ENCODE measurements at places on chromosomes 12 and 14.

GRCh38 chr12:30888241-30888640 is 38.3 kb upstream of the TSPAN11 start:
- no peak for DNase-seq

DNA sequence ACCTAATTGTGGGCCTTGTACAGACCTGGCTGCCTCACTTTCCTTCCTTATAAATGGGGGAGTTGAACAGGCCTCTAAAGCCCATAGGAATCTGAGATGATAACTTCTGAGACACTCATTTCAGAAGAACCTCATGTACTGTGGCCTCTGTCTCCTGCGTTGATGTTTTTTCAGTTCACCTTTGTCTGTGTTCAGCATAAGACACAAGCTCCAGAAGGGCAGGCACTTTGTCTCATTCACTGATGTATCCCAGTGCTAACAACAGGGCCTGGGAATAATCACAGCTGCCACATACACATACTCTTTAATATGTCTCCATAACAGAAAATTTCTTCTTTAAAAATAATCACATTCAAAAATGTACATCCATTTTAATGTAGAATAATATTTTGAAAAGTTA is 3.3 kb downstream of the FGD6 start:
- DNase-seq: no peak

GRCh38 chr12:90038289-90038688 is 329.7 kb upstream of the ATP2B1 start:
- no peak for DNase-seq

DNA sequence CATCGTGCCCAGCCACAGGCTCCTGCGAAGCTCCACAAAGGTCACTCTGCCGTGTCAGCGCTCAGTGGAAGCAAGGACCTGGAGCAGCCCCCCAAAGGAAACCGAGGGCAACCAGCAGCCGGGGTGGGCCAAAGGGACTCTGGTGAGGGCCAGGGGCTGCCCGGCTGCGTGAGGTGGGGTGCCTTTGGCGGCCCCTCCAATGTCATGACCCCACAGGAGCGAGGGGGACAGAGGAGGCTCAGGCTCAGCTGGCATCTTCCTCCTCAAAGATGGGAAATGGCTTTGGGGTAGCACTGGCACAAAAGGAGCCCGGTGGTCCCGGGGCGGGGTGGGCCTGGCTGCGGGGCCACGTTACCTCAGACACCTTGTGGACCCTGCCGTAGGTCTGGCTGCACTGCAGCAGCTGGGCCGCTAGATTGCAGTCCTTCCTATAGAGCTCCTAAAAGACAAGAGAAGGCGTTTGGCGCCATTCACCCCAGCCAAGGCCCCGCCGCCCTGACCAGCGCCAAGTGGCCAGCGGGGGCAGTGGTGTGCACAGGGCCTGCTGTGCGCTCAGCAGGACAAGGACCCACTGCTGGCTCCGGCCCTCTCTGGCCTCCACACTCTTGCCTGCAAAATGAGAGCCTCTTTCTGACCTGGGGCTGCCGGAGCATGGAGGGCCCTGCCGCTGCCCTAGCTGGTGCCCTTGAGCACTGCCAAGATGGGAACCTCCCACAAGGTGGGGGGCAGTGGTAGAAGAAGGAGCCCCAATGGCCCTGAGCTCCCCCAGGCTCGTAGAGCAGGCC is 46.9 kb downstream of the BEGAIN start:
- no peak for DNase-seq

DNA sequence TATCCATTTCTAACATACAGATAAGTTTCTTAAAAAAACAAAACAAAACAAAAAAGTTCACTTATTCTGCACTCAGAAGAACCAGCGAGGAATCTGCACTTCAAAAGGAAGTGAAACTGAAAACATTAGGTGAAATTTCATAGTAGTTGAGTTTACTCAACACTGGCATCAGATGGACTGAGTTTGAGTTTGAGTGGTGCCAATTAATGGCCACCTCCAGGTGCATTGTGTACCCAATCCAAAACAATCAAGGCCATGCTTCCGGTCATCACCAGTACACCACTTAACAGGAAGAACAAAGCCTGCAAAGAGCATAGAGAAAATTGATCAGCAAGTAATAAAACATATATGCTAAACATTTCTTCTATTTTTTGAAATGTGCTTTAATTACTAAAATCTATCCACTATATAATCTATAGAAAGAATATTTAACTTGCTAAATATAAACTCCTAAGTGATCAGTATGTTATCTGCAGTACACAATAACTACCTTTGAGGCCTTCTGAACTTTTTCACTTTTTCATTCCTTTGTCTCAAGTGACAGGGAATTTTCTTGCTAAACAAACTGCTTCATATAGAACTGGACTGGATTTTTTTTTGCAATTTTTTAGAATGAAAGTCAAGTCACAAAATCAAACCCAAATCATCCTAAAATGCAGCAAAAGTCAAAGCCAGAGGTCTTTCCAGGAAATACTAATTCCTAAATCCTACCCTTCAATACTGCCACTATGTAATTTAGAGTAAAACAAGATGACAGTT is 11.5 kb downstream of the SLC38A2 start:
- no peak for DNase-seq

DNA sequence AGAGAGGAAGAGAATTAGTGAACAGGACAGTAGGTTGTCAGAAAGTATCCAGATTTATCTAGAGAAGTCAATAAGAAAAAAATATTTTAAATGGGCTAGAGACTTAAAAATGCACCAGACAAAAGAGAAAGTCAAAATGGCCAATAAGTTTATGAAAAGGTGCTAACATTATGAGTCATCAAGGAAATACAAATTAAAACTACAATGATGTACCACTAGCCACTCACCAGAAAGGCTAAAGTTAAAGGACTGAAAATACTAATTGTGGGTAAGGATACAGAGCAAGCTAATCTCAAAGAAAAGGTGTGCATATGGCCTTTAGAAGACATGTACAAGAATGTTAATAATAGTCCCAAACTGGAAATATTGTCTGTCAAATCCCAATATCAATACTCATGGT is 37.7 kb downstream of the C12orf50 start:
- DNase-seq: no peak

DNA sequence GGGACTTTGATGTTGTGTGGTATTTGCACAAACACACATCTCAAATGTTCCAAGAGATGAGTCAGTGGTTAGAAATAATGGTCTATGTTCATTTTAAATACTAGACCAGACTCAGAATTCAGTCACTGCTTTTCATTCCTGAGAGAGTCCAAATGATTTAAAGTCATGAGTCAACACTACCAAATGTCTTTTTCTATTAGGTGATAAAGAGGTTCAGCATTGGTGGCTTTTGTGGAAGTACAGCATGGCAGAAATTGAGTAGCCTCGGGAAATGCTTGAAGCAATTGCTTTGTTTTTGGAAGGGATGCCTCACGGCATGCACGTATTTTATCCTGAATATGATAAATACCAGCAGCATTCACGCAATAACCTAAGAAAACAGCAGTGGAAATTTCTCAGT is 115.7 kb downstream of the DIO2 start:
- DNase-seq: no peak

GRCh38 chr14:67516676-67517075 is 16.4 kb upstream of the PLEKHH1 start:
- DNase-seq: no peak

GRCh38 chr14:102939820-102940561 is 17.5 kb downstream of the AMN start:
- no peak for DNase-seq

DNA sequence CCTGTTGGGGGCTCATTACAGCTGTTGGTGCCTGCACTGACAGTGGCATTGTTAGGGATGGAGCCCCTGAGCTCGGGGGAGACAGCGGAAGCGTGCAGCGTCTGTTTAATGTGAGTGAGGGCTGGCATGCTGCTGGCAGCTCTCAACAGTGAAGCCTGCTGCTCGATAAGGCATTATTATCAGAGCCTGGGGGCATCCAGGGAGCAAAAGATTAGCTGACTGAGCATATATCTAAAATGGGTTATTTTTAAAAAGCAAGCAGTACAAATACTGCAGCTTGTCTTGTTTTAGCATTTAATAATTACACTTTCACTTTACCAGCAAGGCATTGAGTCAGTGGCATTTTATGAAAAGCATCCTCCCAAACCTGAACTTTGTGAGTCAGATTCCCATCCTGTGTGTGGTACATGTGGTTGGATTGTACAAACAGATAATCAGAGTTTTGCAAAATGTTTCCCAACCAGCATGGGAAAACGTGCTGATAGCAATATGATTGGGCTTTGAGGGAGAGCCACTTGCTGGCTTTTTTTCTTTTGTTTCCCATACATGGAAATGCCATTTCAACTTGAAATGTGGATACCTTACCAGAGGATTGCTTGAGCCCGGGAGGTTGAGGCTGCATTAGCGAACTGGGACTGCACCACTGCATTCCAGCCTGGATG is 150.8 kb downstream of the PRKCH start:
- DNase-seq: peak; percentile 70

GRCh38 chr14:78297858-78298257 is 127.7 kb downstream of the NRXN3 start:
- DNase-seq: no peak

GRCh38 chr14:29461101-29461500 is 466.5 kb downstream of the PRKD1 start:
- no peak for DNase-seq

GRCh38 chr14:69468949-69469348 is 15.6 kb upstream of the PLEKHD1 start:
- no peak for DNase-seq

GRCh38 chr14:104395941-104396681 is 183.5 kb upstream of the C14orf180 start:
- DNase-seq: no peak

DNA sequence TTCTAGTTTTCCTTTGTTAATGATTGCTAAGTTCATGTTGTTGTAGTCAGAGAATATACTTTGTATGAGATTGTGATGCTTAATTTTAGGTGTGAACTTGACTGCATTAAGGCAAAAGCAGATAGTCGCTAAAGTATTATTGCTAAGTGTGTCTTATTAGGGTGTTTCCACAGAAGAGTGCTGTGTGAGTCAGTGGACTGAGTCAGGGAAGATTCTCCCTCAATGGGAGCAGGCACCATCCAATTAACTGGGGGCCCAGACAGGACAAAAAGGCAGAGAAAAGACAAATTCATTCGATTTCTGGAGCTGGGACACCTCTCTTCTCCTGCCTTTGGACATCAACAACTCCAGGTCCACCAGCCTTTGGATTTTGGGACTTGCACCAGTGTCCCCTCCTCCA is 48.5 kb downstream of the BAZ1A start:
- DNase-seq: no peak

GRCh38 chr14:94038510-94038909 is 12.4 kb downstream of the OTUB2 start:
- DNase-seq: no peak
